Uterus (tissue), 4 donors: ENCODE measurements at places on chromosomes 3 and 15.

- DNase-seq = peak; percentile 59
These were observed 10.5 kb downstream of the GNAI2 start for GRCh38 chr3:50246517-50246954.

DNA sequence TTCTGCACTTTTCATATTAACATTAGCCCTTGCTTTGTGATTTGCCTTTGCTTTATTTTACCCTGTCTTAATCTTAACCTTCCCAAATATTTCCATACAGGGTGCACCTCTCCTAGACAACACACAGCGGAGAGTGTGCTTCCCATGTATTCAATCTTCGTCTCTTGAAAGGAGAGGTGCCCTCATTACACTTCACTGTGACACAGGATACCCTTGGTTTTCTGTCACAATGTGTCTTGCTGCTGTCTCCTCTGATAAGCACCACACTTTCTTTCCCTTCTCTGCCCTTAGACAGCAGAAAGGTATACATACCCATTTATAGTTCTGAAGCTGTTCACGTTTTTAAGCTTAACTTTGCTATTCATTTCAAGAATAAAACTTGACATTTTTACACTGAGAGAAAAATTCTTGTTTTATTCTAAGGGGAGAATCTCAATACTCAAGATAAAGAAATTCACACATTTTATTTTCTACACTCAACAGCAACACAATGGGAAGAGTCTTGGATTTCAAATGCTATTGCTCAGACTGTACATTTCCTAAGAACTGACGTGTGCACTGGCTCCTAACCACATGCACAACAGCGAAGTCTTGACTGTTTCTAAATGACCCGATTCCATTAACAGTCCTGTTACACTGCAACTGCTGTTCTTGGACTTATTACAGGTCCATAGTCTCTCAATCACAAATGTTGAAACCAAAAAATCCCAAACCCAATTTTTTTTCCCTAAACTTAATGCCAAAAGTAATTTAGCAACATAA lies 21.1 kb downstream of the ZXDC start:
- DNase-seq = no peak

GRCh38 chr3:151009430-151009829 lies 36.9 kb upstream of the CLRN1 start:
- DNase-seq = no peak

DNA sequence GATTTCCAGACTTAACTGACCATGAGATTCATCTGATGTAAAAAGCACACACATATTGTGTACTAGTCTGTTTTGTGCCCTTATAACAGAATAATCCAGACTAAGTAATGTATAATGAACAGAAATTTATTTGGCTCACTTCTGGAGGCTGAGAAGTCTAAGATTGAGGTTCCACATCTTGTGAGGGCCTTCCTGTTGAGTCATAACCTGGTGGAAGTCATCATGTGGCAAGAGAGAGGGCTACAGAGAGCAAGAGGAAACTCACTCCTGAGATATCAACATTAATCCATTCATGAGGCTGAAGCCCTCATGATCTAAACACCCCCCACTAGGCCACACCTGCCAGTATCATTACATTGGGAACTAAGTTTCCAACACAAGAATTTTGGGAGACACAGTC lies 977.6 kb downstream of the MCTP2 start:
- DNase-seq = no peak

- no peak for DNase-seq
These were observed 53.0 kb upstream of the KPNA4 start for GRCh38 chr3:160618363-160618762.

GRCh38 chr3:144516026-144516425 lies 544.4 kb downstream of the DIPK2A start:
- no peak for DNase-seq

DNA sequence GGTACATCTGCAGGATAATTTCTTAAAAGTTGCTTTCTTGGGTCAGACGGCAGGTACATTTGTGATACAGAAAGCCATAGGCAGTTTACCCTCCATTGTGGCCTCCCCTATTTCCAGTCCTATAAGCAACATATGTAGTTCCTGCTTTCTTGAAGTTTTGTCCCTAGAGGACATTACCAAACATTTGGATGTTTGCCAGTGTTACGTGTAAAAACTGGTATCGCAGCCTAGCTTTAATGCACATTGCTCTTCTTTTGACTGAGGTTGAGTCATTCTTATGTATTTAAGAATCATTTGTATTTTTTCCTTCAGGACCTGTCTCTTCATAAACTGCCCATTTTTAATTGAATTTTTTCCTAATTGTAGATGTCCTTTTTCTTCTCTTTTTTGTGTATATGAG lies 114.3 kb downstream of the DIPK2A start:
- DNase-seq = no peak

- no peak for DNase-seq
These were observed 23.3 kb downstream of the ANAPC13 start for GRCh38 chr3:134462331-134462941.

DNA sequence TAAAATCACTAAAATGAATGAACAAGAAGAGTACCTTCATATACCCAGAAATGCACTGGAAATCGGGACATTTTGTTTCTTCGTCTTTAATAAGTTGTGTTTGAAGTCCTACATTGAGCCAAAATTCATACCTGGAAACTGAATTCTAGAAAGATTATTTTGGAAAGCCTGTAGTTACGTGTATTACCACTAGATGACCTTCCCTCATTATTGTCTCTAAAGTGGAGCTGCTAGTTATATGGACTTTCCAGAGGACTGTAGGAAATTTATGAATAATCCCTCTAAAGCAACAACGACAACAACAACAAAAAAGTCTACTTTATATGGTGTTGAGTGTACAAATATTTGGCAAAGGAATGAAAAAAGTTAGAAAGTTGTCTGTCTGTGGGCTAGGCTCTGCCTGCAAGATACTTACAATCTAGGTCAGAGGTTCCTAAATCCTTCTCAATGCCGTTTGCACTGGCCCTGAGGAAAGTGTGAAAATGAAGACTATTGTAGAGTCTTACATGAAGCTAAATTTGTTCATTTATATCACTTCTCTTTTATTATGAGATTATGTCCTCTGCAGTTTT lies 234.8 kb upstream of the NR2E3 start:
- DNase-seq = no peak

DNA sequence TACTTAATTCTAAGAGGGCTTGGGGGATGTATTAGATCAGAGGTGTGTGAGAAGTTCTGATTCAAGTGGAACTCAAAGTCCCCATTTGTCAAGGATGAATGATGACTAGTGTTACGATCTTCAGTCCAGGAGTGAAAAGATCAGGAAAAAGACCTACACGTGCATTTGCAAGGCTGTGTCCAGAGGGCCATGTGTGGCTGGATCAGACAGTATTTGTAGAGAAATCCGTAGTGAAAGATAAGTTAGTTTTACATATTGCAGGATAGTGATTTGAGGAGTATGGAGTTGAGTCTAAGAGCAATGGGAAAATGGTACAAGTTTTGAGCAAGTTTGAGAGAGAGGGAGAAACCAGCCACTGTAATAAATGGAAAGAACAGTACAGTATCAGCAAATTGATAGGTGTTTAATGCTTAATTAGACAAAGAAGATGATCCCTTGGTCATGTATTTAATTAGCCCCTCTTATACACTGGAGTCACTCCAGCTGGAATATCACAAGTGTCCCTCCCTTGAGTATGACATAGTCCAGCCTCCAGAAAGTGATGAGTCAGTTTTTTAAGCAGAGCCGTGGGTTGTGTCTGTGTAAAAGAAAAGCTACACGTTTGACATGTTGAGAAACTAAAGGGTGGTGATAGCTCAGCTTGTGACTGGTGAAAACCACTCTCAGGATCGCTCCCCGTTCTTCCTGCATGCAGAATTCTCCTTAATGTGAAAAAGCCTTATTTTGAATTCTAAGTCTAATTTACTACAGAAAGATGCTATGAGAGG lies 348.8 kb downstream of the ROBO1 start:
- no peak for DNase-seq

DNA sequence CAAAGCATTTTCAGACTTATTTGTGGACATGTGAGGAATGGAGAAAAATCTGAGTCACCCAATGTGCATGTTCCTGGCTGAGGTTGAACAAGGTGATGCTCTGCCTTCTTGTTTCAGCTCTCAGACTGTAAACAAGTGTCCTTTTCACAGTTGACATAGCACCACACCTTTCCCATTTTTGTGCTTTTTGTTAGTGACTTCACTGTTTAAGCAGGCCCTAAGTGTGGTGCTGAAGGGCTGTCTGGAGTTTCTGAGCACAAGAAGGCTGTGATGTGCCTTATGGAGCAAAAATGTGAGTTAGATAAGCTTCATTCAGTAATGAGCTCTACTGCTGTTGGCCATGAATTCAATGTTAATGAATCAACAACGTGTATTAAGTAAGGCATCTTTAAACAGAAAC lies 20.4 kb downstream of the ABI3BP start:
- DNase-seq = no peak

DNA sequence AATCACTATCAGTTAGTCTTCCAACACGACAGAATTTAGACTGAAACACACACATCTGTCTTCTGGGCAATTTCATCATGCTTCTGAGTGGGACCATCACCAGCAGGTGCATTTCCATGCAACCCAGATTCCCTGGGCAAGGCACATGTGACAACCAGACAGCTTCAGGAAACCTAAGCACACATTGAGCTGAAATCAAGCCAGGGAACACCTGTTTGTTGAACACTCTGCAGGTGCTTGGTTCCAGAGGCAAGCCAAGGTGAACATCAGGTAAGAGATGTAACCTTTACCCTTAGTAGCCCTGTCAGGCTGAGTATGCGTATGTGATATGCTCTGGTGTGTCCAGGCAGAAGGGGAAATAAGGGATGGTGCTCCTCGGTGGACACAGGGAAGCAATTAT lies 3.3 kb upstream of the PSMD2 start:
- DNase-seq = no peak

DNA sequence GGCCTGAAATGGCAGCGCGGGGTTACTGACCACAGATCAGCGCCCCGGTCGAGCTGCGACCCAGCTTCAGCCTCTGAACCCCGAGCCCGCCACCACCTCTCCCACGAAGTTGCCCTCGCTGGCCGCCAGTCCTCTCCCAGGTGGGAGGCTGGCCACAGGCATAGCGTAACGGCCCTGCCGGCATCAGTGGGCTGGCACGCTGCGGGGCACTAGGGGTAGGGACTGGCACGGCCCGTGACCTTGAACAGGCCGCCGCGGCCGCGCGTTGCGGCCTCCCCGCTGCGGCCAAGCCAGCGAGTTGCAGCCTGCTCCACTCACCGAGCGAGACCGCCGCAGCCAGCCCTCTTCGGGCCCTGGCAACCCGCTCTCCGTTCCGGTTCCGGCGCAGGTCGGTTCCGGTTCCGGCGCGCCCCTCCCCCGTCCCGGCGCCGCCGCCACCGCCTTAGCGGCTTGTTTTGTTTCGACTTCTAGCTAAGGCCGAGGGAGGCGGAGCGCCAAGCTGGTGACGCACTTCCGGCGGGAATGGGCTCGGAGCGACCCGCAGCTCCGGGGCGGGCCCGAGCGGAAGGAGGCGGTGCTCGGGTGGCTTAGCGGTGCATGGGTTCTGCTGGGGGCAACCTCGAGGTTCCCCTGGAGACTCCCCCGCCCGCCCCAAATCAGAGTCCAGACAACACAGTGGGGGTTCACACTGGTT lies at the start of gene USP19:
USP19 (minus strand) TSS at position 386 of the 694 bp plus-strand sequence. CDS start 1,678 bp downstream, outside the sequence.
- peak; percentile 97 for DNase-seq

DNA sequence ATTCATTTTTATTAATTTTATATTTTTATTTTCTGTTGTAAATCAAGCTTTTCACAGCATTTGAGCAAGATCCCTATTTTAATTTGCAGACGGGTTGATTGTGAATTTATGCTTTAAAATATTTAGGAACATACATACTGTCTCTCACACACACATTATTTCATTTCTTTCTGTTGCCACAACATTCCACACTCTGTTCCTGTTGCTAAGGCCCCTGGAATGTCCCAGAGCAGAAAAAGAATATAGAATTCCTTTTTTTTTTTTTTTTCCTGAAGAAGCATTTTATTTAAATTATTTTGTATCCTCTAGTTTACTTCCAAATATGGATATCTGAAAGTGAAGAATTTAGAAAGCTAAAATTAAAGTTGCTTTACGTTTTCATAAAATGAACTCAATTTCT lies 36.8 kb upstream of the SCAANT1 start:
- DNase-seq = no peak

DNA sequence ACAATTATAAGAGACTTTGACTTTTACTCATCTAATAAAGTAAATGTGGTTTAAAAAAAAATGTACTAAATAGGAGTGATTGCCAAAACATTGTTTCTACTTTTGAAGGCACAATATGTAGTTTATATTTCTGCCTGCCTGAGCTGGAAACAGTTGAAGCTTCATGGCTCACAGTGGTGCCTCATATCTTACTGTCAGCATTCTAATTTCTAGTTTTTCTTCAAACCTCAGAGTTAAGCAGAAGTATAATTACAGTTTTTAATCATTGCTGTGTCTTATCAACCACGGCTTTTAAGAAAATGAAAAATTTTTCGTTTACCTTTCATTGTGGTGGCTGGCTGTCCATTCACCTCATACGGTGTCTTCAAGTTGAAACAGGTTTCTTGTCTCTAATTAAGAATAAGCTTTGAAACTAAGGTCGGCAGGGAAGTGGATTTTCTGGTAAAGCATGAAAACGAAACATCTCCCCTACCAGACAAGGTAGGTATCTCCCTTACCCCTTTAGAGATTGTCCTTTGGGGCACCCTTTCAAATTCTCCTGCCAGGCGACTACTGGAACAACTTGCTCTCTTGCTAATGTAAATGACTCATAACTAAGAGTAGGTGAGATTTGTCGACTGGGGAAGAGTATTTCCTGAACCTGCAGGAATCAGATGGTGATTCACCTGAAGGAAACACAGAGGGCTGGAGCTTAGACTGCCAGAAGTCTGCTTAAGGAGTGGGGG lies at the start of gene GPR87:
GPR87 (minus strand) TSS at position 554 of the 725 bp plus-strand sequence. CDS start 16,720 bp downstream, outside the sequence.
- no peak for DNase-seq

- DNase-seq = no peak
These were observed 39.0 kb downstream of the CD86 start for GRCh38 chr3:122094125-122094524.
